GM13977 (cell line): ENCODE measurements at places on chromosomes 5 and 9.

- no peak for DNase-seq
These were observed 171.7 kb downstream of the CACNA1B start for GRCh38 chr9:138049085-138049778.

- DNase-seq = no peak
These were observed 216.8 kb upstream of the RFX3 start for GRCh38 chr9:3742586-3742985.

DNA sequence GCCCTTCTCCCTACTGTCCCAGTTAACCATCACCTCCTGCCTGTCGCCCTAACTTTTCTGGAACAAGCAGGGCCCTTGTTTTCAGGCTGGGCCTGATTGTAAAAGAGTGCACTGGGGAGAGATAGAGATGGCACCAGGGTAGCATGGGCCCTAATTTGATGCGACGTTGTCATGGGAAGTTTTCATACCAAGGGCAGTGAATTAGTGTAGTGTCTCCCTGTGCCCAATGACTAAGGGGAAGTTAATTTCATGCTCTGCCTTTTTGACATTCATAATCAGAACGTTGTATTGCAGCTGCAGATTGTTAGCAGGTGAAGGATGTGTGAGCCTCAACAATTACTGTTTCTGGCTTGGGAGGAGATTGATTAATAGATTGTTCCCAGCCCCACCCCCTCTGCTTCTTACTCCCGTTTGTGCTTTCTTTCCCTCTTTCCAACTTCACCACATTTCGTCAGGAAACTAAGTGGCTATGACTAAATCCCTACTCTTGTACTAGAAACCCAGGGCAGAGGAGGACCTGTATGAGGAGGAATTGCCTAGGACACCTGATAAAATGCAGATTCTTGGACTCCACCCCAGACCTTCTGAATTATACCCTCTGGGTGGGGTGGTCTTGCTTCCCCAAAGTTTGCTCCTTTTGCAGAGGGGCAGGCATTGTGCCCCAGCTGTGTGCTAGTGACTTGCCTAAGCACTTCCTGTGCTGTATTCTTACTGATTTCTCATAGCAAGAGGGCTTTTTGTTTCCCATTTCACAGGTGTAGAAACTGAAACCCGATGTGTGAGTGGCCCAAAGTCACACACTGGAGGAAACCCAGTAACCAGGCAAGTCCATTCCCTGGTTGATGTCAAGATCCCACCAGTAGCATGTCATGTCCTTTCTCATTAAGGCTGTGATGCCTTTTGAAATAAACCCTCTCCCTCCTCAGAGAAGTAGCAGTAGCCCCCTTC lies 56.3 kb downstream of the DAB2IP start:
- DNase-seq = peak; percentile 56

DNA sequence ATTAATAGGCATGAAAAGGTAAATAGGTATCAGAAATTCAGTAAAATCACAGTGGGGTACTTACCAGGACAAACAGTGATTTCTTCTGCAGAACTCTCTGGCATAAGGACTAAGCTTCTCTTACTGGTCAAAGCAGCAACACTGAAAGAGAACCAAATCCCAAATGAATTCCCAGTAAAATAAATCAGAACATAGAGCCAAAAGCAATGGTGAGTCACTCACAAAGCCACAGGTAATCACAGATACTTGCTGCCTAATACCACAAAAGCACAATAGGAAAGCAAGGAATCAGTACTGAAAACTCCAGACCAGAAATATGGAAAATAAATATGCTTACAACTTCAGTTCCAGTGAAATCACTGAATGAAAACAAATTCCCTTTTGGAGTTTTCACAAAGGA lies 50.7 kb downstream of the UIMC1 start:
- no peak for DNase-seq

- no peak for DNase-seq
These were observed 36.0 kb downstream of the FAM78A start for GRCh38 chr9:131240047-131240921.

DNA sequence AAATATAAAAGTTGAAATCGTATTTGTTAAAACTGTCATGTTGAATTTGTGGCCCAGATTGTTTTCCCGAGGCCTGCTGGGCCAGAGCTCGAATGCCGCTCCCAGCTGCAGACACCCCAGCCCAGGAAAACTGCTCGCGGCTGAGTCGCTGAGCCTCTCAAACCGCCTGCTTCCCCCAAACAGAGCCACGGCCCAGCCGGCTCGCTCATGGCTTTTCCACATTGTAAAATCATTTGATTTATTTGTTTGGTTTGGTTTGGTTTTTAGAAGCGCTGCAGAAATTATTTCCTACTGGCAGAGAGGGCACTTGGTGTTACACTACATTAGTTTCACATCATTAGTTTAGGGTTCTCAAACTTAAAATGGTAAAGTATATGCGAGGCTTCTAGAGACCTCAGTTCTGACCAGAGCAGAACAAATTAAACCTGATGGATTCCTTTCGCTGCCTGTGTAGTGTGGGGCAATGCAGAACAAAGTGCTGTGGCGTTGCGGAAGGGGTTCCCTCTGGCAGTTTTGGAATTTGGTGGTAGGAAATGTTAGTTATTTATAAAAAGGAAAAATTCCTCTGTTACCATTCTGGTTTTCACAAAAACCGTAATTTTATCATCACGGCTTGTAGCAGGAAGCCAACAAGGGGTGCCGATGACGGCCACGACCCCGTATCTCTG lies 156.5 kb upstream of the PITX1 start:
- DNase-seq = no peak

- peak; percentile 61 for DNase-seq
These were observed 158.7 kb upstream of the IER5L start for GRCh38 chr9:129336601-129337331.

DNA sequence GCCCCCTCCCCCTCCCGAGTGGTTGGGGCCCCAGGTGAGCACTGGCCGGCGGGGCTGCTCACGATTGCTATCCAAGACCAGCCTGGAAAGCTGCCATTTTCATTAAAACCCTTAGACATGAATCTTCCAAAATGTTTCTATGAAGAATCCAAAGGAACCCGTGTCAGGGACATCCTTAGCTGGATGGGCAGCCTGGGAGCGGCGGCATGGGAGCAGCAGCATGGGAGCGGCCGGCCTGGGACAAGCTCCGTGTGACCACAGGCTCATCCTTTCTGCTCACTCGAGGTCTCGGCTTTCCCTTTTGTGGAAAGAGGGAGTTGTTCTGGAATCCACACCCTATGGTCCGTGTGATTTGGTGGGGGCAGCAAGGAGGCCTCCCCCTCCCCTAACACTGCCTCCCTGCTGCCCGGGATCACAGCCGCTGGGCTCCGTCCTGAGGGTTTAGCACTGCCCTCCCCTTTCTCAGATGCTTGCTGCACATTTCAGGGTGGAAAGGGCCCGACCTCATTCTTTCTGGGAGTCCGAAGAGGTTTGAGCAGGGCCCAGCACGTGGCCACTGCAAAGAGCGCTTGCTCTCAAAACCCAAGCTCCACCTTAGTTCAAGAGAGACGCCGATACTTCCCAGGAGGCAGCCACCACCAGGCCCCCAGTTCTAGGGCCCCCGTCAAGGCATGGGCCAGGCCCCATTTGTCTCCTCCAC lies 127.7 kb downstream of the RXRA start:
- no peak for DNase-seq

DNA sequence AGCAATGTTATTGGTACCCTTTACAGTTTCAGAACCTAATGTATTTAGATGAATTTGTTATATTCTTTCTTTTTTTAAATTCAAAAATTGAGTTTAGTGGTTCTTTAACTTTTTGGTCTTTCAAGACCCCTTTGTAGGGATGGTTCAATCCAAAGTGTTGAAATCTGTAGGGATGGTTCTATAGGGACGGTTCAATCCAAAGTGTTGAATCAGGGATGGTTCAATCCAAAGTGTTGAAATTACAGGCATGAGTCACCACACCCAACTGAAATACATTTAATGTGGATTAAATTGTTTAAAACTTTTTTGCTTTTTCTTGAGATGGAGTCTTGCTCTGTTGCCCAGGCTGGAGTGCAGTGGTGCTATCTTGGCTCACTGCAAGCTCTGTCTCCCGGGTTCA lies 30.6 kb downstream of the SNX2 start:
- no peak for DNase-seq

DNA sequence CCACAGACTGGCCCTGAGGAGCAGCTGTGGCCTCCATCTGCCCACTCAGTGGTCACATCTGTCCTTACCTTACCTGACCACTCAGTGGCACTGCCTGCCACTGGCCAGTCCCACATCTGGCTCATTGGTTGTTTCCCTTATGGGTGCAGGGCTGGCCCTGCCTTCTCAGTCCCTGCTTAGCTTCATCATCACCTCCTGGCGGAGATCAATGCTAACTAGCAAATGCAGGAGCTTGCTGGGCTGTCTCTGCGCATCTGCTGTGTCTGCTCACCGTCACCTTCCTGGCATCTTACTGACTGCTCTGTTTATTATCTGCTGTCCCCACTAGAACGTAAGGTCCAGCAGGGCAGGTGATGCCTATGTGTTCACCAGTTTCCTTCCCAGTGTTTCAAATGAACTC lies 356.9 kb downstream of the SEMA5A start:
- no peak for DNase-seq

DNA sequence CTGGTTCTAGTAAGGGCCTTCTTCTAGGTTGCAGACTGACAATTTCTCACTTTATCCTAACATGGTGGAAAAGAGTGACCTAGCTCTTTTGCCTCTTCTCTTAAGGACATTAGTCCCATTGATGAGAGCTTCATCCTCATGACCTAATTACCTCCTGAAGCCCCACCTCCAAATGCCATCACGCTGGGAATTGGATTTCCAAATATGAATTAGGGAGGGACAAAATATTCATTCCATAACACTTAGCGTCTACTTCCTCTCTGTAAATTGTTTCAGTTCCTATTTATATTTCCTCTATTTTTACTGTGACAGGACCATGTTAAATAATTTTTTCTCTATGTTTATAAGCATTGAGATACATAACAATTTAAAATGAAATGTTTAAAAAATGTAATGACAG lies 408.8 kb downstream of the CDH10 start:
- no peak for DNase-seq

DNA sequence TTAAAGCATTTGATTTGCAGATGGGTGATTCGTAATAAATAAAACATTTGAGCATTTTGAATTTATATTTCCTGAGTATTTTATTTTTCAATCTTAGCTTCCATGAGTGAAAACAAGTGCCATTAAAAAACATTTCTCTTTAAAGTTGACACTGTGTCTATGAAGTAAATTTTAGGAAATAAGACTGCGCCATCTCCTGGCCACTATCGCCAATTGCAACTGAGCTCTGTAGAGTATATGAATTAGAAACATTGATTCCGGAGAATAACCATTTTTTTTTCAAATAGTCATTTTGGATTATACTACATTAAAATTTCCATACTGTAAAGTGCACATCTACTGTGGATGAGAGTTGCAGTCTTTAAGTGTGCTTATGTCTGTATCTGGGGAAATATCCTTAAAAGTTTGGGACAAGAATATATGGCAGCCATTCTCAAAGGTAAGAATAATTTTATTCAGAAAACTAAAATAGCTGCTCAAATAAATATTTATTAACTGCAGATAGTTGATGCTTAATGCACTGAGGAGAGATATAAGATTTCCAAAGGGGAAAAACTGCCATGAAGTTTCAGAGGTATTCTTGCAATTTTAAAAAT lies 5.9 kb downstream of the DMRTA1 start:
- no peak for DNase-seq

DNA sequence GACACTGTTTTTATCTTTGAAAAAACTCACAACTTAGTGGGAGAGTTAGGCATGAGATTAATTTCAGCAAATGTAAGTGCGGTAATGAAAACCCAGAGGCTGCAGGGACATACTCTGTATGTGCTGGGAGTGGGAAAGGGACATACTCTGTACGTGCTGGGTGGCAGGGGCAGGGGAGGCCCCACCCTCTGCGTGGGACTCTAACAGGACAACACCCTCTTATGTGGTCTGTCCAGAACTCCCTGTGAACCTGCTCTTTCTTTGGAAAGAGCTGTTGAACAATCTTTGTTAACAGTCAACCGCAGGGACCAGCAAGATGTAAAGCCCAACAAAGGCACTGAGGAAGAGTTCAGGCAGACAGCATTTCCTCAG lies 2.4 kb downstream of the MLANA start:
- no peak for DNase-seq

GRCh38 chr9:100111235-100111634 lies 12.2 kb downstream of the INVS start:
- DNase-seq = no peak

GRCh38 chr5:14708551-14708950 lies 44.0 kb downstream of the OTULIN start:
- DNase-seq = no peak

- DNase-seq = no peak
These were observed 21.1 kb upstream of the IGFBPL1 start for GRCh38 chr9:38445154-38446043.

DNA sequence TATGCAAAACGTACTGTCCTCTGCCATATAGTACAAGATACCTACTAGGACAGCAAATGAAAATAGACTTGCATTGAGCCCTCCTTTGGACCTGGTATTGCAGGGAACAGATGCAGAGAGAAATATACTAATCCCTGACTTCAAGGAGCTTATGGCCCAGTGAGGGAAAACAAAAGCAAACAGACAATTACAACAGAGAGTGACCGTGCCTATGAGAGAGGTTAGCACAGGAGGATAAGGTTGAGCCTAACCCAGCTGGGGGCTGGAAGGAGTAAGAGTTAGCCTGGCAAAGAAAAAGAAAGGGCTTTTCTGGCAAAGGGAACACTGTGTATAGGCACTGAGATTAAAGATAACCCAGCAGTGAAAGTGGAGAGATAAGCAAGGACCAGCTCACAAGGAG lies 5.5 kb downstream of the CDC26 start:
- no peak for DNase-seq

DNA sequence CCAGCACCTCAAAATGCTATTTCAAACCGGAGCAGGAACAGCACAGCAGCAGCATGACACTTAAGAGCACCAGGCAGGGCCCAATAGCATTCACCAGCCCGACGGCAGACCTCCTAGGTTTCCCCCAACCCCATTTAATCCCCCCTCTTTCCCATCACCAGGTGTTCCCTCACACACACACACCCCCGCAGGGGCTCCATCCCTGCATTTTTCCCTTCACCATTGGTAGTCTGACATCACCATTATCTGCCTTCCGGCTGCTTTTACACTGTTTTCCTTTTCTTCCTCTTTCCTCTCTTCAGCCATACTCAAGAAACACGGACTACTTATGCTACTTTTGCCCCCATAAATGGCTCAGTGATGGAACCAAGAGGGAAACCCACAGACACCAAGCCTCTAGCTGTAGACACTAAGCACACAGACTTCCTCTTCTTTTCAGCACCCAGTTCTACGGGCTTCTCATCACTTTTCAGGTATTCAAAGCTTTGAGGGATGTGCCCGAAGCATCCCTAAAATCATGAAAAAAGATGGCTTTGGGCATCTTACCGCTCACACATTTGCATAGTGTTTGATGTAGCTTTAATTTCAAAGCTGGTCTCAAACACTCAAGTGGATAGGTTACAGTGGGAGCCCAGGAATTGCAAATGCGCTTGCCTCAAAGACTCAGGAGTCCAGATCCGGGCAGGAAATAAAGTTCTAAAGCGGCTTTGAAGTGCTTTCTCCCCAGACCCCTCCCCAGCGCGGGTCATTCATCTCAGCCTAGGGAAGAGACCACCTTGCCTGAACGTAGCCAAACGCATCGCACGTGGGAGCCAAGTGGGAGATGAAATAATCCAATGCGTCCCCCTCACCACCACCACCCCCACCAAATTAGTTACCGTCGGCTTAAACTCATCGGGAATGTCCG lies 141.5 kb downstream of the TSSK1B start:
- no peak for DNase-seq
